WTC11 (cell line): ENCODE measurements at places on chromosomes 11 and 22. TPM values are rescaled to one million over a fixed set of nuclear protein-coding genes. Genes with fewer than 3 reads are reported as not detected.

- no peak overlapping the region for H3K4me3 ChIP-seq
- H3K27ac ChIP-seq: no peak overlapping the region
- H3K4me1 ChIP-seq: peaks cover 12% of the 10 kb centered on the region
- no peaks in the 10 kb centered on the region for H3K36me3 ChIP-seq
- H3K27me3 ChIP-seq: no peaks in the 10 kb centered on the region; the same call in 1 of the 2 replicates
Measured at GRCh38 chr11:15837901-15838489, 518.4 kb downstream of the SOX6 start.

DNA sequence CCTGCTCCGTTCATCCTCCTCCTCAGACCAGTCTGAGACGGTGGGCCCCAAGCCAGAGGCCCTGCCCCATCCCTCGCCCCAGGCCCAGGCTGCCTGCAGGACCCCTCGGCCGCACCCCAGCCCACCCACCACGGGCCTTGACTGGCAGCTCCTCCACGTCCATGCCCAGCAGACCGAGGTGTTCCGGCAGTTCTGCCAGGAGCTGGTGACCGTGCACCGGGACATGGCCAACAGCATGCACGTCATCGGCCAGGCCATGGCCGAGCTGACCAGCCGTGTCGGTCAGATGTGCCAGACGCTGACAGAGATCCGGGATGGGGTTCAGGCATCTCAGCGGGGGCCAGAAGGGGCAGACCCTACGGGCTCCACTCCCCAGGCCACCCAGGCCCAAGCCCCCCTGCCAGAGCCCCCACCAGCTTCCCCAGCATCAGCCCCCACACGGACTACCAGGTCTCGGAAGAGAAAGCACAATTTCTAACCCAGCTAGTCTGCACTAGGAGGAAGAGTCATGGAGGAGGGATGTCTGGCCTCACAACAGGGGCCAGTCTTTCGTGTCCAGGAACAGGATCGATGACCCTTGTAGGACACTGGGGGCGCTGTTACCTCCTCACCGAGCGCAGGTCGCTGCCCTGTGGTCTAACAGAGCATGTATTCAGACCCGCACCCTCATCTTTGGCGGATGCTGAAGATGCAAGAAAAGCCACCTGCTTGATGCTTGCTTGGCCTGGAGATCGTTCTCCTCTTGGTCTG, 66.3 kb downstream of the PRDM11 start:
- H3K27me3 ChIP-seq: no peaks in the 10 kb centered on the region; the same call in 1 of the 2 replicates
- DNase-seq: peak; percentile 71
- H3K27ac ChIP-seq: no peak overlapping the region
- H3K36me3 ChIP-seq: no peaks in the 10 kb centered on the region
- no peak overlapping the region for H3K4me3 ChIP-seq

MPPED1 gene
- 0.16 to 0.35 TPM (median 0.21 TPM) in 3 replicates for total RNA-seq

- no peak overlapping the region for H3K27ac ChIP-seq
Measured at GRCh38 chr11:6191742-6192141, 7.3 kb upstream of the OR52W1 start.

FAU gene
- total RNA-seq: 951 to 991 TPM (median 985 TPM) in 3 replicates

IFITM10 gene
- 0.80 to 1.7 TPM (median 1.3 TPM) in 3 replicates for total RNA-seq
